Sciatic nerve (tissue), 2 donors: ENCODE measurements at places on chromosomes 11 and 22.

- no peak for DNase-seq
Measured at GRCh38 chr11:2272228-2272945, 2.0 kb upstream of the ASCL2 start.

GRCh38 chr11:101459020-101459419, 124.8 kb downstream of the TRPC6 start:
- DNase-seq: no peak

DNA sequence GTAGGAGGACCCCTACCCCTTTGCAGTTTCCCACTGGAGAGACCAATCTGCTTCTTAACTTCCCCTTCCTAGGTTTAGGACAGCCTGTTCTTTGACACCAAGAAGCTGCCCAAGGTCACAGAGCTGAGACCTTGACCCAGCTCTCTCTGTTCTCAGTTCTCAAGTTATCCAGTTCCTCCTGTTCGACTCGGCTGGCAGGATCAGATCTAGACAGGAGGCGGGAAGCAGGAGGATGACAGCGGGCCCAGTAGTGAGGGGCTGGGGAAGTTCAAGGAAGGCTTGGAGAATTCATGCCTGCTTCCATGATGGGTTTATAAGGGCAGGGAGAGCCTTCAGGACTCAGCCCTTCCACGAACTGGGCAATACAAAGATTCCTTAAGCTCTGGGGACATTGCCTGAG, 210.6 kb downstream of the DSCAML1 start:
- peak; percentile 32 for DNase-seq

DNA sequence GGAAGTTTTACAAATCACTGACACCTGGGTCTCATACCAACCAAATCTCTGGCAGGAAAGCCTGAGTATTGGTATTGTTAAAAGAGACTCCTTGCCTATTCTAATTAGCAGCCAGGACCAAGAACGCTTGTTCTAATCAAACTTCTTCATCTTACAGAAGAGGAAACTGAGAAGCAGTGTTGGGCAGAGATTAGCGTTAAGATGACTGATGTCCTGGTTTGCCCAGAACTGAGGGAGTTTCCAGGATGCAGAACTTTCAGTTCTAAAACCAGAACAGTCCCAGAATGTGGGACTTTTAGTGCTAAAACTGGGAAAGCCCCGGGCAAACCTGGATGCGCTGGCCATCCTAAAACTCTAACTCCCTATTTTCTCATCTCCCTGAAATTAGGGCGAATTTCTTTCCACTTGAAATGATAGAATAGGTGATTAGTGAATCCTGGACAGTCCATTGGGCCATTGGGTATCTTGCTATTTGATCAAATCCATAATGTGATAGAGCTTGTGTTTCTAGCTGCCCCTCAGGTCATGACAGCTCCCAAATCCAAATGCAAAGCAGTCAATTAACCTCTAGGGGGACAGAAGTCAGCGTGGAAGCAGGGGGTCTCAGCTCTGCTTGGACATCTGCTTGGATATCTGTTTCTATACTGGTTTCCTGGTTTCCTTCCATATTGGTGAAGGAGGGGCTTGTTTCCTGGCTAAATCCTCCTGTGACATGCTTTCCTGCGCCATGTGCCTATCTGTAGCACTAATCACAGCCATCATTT, 16.0 kb upstream of the TMPRSS13 start:
- DNase-seq: no peak

- DNase-seq: no peak
Measured at GRCh38 chr11:115580416-115580815, 76.2 kb upstream of the CADM1 start.

GRCh38 chr11:35144136-35144741, 5.3 kb downstream of the CD44 start:
- DNase-seq: no peak

- no peak for DNase-seq
Measured at GRCh38 chr22:44733426-44734106, 18.8 kb upstream of the ARHGAP8 start.

- DNase-seq: peak; percentile 57
Measured at GRCh38 chr11:117217141-117218084, 14.5 kb downstream of the PCSK7 start.

DNA sequence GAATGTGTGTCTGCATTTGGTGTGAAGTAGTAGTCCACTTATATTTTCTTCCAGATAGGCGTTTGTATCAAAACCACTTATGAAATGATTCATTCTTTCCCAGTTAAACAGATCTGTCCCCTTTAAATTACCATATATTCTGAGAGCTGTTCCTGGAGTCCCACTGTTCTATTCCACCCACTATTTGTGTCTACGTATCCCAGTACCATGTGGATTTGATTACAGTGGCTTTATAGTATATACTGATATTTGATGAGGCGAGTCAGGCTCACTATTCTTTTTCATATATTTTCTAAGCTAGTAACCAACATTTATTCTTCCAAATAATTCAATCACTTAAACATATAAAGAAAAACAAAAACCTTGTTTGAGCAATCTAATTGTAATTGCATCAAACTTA, 81.9 kb upstream of the RASSF10 start:
- DNase-seq: no peak

DNA sequence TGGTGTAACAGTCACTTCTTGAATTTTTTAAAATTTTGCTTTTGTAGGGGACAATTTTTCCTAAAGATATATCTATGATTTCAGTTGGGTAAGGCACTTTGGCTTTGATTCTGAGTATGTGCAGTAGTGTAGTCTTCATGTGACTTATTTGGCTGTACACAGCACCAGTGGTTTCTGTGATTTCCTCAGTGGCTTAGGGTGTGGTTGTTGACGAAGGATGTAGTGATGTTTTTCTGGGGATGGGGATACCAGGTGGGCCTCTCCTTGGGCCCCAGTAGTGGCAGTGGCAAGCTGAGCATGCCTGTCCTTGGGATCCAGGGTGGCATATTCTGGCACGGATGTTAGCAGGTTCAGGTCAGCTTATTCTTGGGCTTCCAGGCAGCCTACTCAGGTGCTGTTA, 364.9 kb upstream of the CADM1 start:
- DNase-seq: no peak

DNA sequence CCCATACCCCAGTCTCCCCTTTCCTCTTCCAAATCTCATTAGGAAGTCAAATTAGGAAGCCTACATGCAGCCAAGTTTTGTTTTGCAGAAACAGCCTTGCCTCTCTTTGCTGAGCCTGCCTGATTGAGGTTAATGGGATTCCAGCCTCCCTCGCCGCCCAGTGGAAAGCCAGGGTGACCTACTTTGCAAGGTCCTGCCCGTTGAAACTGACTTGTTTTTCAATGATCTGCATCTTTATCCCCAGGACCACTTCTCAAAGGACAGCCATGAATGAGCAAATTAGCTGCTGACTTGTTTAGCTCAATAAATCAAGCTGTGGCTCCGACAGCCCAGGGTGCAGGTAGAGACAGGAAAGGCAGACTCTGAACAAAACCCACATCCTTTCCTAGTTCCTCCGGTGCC, 110.4 kb downstream of the RRAS2 start:
- DNase-seq: no peak

- DNase-seq: no peak
Measured at GRCh38 chr11:95156133-95156721, 66.6 kb downstream of the ENDOD1 start.

DNA sequence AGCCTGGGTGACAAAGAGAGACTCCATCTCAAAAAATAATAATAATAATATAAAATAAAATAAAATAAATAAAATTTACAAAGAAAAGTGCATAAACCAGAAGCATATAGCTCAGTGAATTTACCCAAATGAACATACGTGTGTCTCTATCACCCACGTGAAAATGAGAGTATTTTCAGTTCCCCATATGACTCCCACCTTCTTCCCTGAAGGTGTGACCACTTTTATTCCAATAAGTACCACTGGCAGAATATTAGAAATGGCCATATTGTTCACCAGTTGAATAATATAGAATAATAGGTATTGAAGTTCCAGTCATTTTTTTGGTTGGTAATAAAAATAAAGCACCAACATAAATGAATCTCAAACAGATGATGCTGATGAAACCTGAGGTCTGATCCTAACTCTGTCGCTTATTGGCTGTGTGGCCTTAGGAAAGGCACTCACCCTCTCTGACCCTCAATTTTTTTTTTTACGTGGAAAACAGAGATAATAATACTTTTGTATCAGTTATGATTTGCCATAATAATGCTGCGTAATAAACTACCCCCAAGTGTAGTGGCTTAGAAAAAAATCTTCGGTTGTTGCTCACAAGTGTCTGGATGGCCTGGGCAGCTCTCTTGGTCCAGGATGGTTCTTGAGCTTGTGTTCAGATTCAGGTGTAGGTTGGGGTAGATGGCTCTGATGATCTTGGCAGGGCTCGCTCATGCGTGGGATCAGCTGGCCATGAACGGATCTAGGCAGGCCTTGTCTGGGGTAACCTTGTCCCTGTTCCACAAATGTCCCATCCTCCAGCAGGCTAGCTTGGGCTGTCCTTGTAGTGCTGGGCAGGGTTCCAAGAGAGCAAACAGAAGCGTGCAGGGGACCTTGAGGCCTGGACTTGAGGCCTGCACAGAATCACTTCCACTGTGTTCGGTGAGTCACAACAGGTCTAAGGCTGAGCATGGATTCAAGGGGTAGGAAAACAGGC, 88.1 kb downstream of the MYO18B start:
- DNase-seq: no peak

DNA sequence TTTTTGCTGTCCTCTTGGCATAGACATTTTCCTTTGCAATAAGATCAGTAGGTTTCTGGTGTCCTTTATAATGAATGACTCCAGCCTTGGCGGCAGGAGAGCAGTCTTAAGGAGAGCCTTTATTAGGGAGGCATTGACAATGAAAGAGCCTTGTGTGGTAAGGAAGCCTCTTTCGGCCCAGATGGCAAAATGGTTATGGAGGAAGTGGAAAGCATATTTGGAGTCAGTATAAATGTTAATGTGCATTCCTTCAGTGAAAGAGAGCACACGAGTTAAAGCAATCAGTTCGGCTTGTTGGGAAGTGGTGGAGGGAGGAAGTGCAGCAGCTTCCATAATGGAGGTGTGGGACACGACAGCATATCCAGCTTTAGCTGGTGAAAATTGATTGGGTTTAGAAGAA, 18.1 kb upstream of the ANO1 start:
- no peak for DNase-seq

DNA sequence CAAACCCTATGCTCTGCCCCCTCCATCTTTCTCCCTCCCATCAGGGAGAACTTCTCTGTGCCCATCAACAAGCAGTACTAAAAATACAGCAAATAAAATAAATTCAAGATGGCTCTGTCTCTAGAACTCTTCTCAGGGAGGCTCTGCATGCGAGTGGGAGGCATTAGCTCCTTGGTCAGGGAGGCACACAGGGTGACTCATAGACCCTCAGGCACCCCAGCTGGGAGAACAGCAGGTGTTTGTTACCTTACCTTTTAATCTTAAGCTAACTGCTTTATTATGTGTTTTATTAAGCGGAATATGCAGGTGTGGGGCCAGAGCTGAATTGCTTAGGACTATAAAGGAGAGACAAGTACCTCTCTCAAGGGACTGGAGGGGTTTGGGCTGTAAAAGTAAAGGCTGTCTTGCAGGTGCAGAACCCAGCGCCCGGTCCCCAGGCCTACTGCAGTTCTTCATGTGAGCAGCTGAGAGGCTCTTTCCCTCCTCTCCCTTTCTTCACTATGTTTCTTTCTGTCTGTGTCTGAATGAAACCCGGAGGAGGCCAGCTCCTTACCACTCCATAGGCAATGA, 20.8 kb downstream of the CSNK2A3 start:
- no peak for DNase-seq

DNA sequence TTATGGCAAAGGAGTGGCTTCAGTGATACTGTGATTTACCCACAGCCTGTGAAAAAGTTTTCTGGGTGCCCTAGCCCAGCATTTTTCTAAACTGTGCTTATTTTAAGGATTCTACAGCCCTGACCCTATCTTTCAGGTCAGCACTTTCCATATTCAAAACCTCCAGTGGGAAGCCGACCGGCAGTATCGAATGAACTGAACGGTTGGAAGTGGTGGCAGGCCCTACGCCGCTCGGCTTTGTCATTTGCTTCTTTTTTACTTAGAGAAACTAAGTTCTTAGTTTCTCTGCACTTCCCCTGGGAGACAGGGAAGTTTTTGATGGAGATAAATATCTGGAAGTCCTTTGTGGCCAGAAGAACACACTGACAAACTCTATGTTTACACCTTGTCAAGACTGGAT, 994 bp downstream of the GLB1L2 start:
- no peak for DNase-seq

DNA sequence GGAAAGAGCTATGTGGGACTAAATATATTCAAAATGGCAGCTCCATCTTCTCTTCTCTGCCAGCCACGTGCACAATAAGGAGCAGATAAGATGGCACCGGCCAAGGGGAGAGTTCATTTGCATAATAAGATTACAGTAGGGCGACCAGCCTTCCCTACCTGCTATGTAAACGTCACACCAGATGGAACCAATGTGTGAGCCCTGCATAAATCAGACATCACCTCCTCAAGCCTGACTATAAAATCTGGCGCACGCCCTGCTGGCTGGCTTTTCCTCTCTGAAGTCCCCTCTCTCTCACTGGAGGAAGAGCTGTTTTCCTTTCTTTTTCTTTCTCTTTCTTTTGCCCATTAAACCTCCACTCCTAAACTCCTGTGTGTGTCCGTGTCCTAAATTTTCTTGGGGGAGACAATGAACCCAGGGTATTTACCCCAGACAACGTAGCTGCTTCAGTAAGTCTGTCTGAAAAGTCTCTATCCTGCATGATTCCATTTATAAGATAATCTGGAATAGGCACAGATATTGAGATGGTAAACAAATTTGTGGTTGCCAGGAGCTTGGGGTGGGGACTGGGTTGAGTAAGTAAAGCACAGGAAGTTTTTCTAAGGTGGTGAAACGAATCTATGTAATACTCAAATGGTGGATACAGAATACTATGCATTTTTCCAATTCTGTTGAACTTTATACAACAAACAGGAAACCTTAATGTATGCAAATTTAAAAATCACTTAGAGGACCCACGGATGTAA, 670.0 kb upstream of the KIRREL3 start:
- no peak for DNase-seq

DNA sequence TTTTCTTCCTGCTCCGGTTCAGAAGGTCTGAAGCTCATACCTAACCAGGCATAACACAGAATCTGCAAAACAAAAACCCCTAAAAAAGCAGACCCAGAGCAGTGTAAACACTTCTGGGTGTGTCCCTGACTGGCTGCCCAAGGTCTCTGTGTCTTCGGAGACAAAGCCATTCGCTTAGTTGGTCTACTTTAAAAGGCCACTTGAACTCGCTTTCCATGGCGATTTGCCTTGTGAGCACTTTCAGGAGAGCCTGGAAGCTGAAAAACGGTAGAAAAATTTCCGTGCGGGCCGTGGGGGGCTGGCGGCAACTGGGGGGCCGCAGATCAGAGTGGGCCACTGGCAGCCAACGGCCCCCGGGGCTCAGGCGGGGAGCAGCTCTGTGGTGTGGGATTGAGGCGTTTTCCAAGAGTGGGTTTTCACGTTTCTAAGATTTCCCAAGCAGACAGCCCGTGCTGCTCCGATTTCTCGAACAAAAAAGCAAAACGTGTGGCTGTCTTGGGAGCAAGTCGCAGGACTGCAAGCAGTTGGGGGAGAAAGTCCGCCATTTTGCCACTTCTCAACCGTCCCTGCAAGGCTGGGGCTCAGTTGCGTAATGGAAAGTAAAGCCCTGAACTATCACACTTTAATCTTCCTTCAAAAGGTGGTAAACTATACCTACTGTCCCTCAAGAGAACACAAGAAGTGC, 661 bp upstream of the MALAT1 start:
- peak; percentile 67 for DNase-seq

GRCh38 chr11:26086028-26086427, 245.9 kb upstream of the ANO3 start:
- no peak for DNase-seq
